ENCODE measurements at places on chromosomes 16 and 17. TPM values are rescaled to one million over a fixed set of nuclear protein-coding genes. Genes with fewer than 3 reads are reported as not detected.

GRCh38 chr17:16259926-16260325 lies 42.9 kb downstream of the PIGL start:
- no peak for DNase-seq

GRCh38 chr17:77449908-77450741 lies 309.4 kb downstream of the SEC14L1 start:
- DNase-seq: no peak

- no peak for DNase-seq
Observed at GRCh38 chr17:51298508-51299371, 38.4 kb downstream of the UTP18 start.

DNA sequence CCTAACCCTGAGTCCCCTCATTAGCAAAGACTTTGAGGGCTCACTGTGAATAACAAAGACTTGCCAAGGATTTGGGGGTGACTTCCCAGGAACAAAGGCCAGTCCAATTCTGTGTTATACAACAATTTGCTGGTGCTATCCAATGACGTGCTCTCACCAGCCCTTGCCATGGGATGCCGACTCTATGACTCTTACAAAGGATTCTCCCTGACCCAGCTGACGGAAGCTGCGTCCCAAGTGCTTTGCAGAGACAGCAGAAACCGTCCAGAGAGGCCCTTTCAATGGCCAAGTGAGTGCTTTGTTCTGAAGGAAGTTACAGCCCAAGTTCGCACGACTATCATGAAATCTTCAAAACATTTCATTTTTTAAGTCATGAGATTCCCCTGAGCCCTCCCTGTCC lies 345.3 kb upstream of the TNRC6C start:
- DNase-seq: peak; percentile 15

GRCh38 chr16:14284930-14285512 lies 213.9 kb downstream of the MRTFB start:
- DNase-seq: no peak

- DNase-seq: no peak
Observed at GRCh38 chr17:39073916-39074315, 77.5 kb downstream of the PLXDC1 start.

GRCh38 chr16:72926177-72927070 lies 121.5 kb downstream of the ZFHX3 start:
- DNase-seq: no peak

- DNase-seq: no peak
Observed at GRCh38 chr16:87702325-87702811, 63.4 kb downstream of the KLHDC4 start.

DNA sequence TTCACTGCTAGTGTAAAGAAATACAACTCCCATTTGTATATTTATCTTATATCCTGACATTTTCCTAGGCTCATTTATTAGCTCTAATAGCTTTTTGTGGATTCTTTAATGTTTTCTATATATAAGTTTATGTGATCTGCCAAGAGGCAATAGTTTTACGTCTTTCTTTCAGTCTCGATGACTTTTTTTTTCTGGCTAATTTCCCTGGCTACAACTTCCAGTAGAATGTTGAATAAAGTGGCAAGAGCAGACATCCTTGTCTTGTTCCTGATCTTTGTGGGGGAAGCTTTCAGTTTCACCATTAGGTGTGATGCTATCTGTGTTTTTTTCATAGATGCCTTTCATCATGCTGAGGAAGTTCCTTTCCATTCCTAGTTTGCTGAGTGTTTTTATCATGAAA lies 43.9 kb upstream of the ABCA3 start:
- DNase-seq: no peak

GRCh38 chr17:27518545-27519521 lies 62.6 kb downstream of the KSR1 start:
- no peak for DNase-seq

GRCh38 chr16:11161974-11162373 lies 94.0 kb downstream of the SOCS1 start:
- DNase-seq: peak; percentile 55

GRCh38 chr16:84527532-84528269 lies 23.2 kb upstream of the MEAK7 start:
- no peak for DNase-seq

DNA sequence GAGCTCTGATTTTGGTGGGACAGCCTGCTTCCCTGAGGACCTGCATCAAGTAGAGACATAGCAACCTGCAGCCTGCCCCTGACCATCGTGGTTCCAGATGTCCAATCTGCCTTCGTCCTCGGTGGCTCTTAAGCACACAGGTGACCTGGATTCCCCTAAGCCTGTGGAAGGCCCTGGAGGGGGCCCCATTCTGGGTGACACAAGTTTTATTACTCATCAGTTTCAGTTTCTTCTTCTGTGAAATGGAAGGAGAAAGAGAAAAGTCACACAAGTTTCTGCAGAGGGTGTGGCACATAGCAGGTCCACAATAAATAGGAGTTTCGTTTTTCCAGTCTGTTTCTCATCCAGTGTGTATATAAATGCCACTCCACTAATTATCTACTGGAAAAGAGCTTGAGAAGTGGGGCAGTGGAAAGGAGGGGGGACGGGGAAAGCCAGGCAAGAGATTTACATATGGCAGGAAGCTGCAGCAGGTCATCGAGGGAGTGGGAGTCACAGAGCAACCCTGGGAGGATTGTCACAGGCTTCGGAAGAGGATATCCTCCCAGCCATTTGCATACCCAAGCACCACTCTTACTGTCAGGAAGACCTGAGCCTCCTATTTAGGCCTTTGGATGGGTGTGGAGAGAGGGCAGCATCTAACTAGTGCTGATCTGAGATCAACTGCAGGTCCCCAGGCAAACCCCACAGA lies 10.0 kb upstream of the NOS2 start:
- no peak for DNase-seq

DNA sequence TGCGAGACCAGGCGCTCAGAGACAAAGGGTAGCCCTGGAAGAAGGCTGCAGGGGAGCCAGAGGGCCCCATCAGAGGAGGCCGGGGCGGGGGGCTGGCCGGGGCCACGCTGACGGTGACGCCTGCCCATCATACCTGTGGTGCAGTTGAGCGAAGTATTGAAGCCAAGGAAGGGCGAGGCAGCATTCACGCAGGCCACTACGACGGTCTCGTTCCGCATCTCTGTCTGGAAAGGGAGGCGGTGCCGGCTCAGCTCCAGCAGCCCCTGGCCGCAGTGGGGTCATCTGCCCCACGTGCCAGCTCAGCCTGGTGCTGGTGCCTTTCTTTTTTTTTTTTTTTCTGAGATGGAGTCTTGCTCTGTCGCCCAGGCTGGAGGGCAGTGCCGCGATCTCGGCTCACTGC lies 4.9 kb upstream of the MRPL28 start:
- DNase-seq: no peak

- no peak for DNase-seq
Observed at GRCh38 chr16:48961546-48961945, 320.1 kb downstream of the CBLN1 start.

DNA sequence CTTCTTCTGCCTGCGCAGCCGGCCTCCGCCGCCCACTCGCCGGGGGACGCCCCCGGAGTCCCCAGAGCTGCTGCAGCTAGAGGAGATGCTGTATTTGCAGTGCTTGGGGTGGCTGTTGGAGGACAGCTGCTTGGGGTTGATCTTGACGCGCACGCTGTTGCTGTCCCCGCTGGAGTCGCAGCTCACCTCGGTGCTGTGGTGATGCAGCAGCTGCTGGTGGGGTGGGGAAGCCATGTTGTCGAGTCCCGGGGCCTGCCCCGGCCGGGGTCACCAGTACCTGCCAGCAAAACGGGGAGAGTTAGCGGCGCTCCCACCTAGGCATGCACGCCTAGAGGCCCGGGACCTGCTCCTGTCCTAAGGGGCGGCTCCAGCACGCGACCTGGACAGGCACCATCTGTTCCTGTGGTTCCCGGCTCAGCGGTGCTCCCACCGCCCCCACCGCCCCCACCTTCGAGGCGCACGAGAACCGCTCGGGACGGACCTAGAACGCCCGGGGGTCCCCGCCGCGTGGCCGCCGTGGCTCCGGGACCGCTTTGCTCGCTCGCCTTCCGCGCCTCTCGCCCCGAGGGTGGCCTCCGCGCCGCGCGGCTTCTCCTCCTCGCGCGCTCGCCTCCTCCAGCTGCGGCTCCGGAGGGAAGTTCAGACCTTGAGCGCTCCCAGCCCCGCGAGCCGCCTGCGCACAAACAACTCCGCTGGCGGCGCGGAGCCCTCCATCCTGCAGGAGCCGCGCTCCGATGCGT lies 863 bp downstream of the ADCY9 start:
- no peak for DNase-seq

- no peak for DNase-seq
Observed at GRCh38 chr16:79177018-79177417, 423.5 kb downstream of the MAF start.

- no peak for DNase-seq
Observed at GRCh38 chr17:7883781-7884386, 4.7 kb upstream of the CHD3 start.

DNA sequence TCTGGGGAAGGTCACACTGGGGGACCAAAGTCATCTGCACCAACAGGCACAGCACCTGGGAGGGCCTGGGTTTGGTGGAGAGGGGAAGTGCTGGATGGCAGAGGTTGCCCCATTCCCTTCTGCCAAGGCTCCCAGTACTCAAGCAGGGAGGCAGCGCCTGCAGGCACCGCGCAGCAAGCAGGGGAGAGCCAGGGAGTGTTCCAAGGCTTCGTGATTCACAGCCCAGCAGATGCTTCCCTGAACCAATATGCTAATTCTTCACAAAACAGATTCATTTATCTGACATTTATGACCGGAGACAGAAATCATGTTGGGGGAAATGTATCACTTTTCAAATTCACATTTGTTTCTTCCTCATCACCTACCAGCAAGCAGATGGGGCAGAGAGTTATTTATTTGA lies 13.4 kb upstream of the CDH5 start:
- no peak for DNase-seq

DNA sequence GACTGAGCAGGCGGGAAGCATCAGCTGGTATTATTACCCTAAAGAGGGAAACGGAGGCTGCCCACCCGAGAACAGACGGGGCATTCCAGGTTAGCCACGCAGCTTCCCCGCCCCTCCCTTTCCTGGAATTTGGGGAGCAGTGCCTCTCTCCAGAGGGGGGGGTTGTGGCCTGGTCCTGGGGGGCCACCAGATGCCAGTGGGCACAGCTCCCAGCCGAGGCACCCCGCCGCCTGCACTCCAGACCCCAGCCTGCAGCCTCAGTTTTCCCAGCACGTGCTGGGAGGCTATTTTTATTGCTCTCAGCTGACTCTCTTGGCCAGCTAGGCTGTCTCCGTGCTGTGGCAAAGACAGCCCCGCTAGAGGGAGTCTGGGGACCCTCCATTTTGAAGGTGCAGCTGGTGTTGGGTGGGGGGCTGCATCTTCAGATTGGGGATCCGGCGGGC lies 62.7 kb upstream of the GSE1 start:
- DNase-seq: no peak

DNA sequence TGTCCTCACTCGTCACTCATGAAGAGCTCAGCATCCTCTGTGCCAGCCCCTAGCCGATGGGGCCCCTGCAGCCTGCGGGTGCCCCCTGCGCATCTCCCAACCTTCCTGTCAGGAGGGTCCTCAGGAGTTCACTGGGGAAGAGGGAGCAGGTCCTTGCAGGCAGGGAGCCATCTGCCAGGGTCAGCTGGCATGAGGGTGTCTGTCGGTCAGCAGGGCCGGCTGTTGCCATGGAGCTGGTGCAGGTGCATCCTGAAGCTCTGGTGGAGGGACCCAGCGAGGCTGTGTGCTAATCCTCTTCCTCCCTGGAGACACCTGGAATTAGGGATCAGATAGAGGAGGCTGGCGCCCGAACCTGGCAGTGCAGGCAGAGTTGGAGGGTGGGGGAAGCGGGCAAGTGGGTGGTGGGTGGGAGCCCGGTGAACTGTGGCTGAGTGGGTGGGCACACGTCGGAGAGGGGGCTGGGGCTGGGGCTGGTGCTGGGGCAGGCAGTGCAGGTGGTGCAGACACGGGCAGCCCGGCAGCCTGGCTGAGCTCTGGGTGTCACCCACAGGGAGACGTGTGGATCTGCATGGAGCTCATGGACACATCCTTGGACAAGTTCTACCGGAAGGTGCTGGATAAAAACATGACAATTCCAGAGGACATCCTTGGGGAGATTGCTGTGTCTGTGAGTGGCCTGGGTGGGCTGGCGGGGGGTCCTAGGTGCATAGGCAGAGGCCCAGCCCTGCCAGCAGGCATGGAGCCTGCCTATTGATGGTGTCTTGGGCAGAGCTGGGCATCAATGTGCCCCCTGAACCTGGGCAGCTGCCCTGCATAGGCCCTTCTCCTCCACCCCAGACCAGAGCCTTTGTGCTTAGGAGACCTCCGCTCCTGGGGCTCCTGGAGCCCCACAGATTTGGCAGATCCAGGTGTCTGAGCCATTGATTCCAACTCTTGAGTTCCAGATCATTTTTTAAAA lies 17.4 kb downstream of the MAP2K3 start:
- peak; percentile 97 for DNase-seq

DNA sequence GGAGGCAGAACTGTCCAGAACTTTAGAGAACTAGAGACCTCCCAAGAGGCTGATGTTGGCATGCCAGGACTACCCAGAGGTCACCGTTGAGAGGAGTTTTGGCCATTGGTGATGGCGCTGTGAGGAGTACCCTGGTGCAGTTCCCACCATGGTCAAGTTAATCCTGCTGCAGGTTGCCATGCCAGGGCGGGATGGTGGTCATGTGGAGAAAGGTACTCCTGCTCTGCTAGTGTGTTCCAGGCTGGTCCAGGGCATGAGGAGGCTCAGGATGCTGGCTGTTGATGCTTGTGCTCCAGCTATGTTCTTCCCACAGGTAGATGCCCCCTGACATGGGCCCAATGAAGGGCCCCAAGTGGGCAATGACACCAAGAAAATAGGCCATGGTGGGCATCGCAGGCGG lies 4.1 kb upstream of the PHF12 start:
- DNase-seq: no peak

DNA sequence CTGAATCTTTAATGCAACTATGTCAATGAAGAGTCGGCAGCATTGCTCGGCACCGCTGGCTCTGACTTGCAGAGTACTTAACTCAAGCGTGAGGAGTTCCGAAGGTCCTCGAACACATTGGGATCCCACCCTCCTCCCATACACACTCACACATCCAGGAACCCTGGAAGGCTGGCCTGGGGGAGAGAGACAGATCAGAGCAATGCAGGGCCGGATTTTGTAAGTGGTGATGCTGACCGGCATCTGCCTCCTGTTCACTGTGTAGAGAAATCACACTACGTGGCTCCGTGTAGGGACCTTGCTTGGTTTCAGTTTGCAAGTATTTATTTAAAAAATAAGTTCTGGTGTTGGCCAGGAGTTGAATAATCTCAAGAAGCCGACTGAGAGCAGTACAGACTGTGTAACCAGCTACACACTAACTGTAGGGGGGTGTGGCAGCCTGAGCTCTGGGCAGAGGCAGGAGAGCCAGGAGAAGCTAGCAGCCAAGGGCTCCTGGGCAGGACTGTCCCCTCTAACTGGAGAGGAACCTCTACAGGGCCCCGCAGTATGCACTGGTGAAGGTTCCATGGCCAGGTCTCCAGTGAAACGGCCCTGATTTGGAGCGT lies 190.2 kb upstream of the TNRC6C start:
- no peak for DNase-seq

Gene GPRC5B
- total RNA-seq: 2.1 TPM

Gene CD300A
- not detected for total RNA-seq

Gene RCVRN
- not detected for total RNA-seq

Gene JPH3
- 1.1 TPM for total RNA-seq

Gene LCMT1
- total RNA-seq: 35.4 TPM

Gene ATP2C2
- not detected for total RNA-seq

Gene NPIPB9
- 2.9 TPM for total RNA-seq

Gene PIK3R6
- total RNA-seq: not detected

Gene SLC22A31
- total RNA-seq: 0.40 TPM

Gene KRTAP4-3
- total RNA-seq: not detected

Gene PRKCB
- total RNA-seq: not detected

Gene RHBDF1
- total RNA-seq: 52.4 TPM

Gene CPNE7
- total RNA-seq: 41.7 TPM

Gene TEX19
- not detected for total RNA-seq

Gene TP53TG3
- not detected for total RNA-seq

Gene TMEM204
- total RNA-seq: 9.7 TPM

Gene IRX5
- 1.0 TPM for total RNA-seq

Gene CA10
- total RNA-seq: not detected

Gene CNTD1
- not detected for total RNA-seq

Gene SNX20
- not detected for total RNA-seq

All from chondrocyte (in vitro differentiated cells).